ENCODE measurements at places on chromosomes 2 and 18. TPM values are rescaled to one million over a fixed set of nuclear protein-coding genes. Genes with fewer than 3 reads are reported as not detected.

OR6B2 gene
- total RNA-seq: not detected

LYPD6 gene
- total RNA-seq: 2.8 TPM

QPCT gene
- 3.7 TPM for total RNA-seq

RTP5 gene
- 0.96 TPM for total RNA-seq

DSEL gene
- 13.1 TPM for total RNA-seq

KCNJ13 gene
- not detected for total RNA-seq

AP1S3 gene
- total RNA-seq: not detected

REG1B gene
- not detected for total RNA-seq

C2orf15 gene
- total RNA-seq: not detected

DSC2 gene
- total RNA-seq: 12.6 TPM

ERFE gene
- 1.1 TPM for total RNA-seq

SLC4A3 gene
- 15.8 TPM for total RNA-seq

POTEI gene
- not detected for total RNA-seq

GKN2 gene
- not detected for total RNA-seq

CIDEA gene
- total RNA-seq: 584 TPM

FAM110C gene
- 26.5 TPM for total RNA-seq

NAT8 gene
- not detected for total RNA-seq

HAAO gene
- total RNA-seq: 7.2 TPM

GPR155 gene
- total RNA-seq: 4.6 TPM

DYNAP gene
- total RNA-seq: not detected

KANSL1L gene
- 30.5 TPM for total RNA-seq

CPLX4 gene
- not detected for total RNA-seq

MYO3B gene
- total RNA-seq: not detected

SERPINB4 gene
- total RNA-seq: not detected

EIPR1 gene
- total RNA-seq: 23.6 TPM

MYOM1 gene
- total RNA-seq: 3.1 TPM

SLC38A11 gene
- total RNA-seq: 0.94 TPM

SS18 gene
- total RNA-seq: 93.3 TPM

POLR1A gene
- total RNA-seq: 17.5 TPM

COL4A3 gene
- 0.37 TPM for total RNA-seq

AMER3 gene
- total RNA-seq: not detected

PAX8 gene
- total RNA-seq: 4.7 TPM

NPHP1 gene
- 4.1 TPM for total RNA-seq

ARMC9 gene
- total RNA-seq: 4.9 TPM

PLEK gene
- 34.5 TPM for total RNA-seq

CAPN14 gene
- total RNA-seq: not detected

RND3 gene
- total RNA-seq: 121 TPM

UGT1A10 gene
- not detected for total RNA-seq

FRZB gene
- total RNA-seq: 1.9 TPM

NCKAP5 gene
- 0.88 TPM for total RNA-seq

SLC16A14 gene
- 1.3 TPM for total RNA-seq

SLC9A2 gene
- 0.16 TPM for total RNA-seq

ZC3H15 gene
- total RNA-seq: 63.8 TPM

RAB6D gene
- total RNA-seq: not detected

CRYBA2 gene
- total RNA-seq: not detected

LIMS3 gene
- 1.2 TPM for total RNA-seq

Measured in omental fat pad (tissue), 4 donors.